ENCODE measurements at places on chromosomes 7 and 10.

DNA sequence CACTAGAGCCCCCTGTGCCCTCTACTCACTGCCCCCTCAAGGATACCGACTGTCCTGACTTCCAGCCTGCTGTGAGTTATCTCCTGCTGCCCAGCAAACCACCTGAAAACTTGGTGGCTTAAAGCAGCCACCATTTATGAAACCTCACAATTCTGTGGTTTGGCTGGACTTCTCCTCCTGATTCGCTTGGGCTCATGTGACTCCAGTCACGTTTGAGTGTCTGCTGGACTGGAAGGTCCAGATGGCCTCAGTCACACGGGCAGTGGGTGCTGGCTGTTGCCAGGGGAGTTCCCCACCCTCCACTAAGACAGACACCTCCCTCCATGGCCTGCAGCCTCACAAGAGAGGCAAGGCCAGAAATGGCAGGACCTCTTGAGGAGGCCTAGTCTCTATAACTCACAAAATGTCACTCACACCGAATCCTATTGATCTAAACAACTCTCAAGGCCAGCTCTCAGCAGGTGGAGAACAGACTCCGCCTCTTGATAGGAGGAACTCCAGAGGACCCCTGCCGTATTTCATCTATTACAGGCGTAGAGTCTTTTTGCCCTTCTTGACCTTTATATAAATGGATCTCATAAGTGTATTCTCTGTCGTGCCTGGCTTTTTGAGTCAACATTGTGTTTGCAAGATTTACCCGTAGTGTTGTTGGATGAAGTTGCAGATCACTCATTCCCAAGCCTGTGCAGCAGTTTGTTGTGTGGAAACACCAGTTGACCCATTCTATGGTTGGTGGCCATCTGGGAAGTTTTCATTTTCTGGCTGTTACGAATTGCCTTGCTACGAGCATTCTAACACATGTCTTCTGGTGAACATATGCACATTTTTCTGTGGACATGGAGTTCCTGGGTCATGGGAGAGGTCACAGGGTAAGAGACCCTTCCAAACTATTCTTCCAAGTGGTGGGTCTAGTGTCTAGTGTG, 48.3 kb downstream of the ZMIZ1 start:
- DNase-seq = no peak

DNA sequence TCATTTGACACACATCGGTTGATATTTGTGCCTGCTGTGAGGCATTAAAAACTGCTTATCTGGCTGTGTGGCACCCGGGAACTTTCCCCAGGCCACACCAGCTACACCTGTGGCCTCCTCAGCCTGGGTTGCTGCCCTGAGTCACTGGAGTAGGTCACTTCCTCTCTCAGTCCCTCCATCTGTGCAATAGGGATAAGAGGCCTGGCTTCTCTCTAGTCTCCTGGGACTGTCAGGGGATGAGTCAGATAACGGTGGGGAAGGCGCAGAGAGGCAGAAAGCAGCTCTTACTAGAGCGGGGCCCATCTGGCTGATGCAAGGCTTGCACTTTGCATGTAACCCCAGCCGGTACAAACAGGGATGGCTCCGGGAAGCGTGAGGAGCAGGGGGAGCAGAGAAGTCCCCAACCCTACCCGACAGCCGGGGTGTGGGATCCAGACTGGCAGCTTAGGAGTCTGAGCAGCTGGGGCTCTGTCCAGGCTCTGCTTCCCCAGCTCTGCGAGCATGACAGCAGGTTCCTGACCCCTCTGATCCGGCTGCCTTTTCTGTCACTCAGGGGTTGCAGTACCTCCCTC, 34.0 kb downstream of the DNAJB12 start:
- DNase-seq = peak; percentile 98

- no peak for DNase-seq
These were observed 655.0 kb upstream of the ADARB2 start for GRCh38 chr10:2392145-2392812.

GRCh38 chr10:112184052-112184371, 447 bp upstream of the GPAM start:
- DNase-seq = no peak

- DNase-seq = no peak
These were observed 48.5 kb downstream of the AMZ1 start for GRCh38 chr7:2736411-2736914.

Measured in SK-N-DZ (cell line).